Gastroesophageal sphincter (tissue), 4 donors: ENCODE measurements at places on chromosomes 2 and 18.

DNA sequence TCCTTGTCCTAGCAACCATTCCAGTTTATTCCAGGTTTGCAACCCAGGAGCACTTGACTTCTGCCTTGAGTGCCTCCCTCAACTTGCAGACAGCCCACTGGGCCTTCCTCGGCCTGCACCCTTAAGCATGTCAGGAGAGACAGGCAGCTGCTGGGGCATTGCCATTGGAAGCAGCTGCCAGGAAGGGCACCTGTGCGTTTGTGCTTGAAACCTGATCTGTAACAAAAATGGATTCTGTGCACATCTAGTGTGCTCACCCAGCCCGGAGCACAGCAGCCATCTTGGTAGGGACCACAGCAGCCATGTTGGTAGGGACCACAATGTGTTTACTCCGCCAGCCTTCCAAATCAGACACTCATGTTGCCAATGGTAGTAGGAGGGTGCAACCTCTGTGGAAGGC lies 44.3 kb upstream of the GLI2 start:
- H3K4me3 ChIP-seq, result no peak overlapping the region
- no peaks in the 10 kb centered on the region for H3K4me1 ChIP-seq
- no peak for ATAC-seq
- no peaks in the 10 kb centered on the region for H3K36me3 ChIP-seq
- H3K27me3 ChIP-seq, result peaks cover 41% of the 10 kb centered on the region

GRCh38 chr2:17969661-17970060 lies 91.2 kb downstream of the KCNS3 start:
- no peak overlapping the region for H3K27ac ChIP-seq
- H3K4me1 ChIP-seq, result no peaks in the 10 kb centered on the region
- no peaks in the 10 kb centered on the region for H3K27me3 ChIP-seq
- H3K4me3 ChIP-seq, result no peak overlapping the region
- ATAC-seq, result no peak

- ATAC-seq, result no peak
- no peak overlapping the region for H3K4me3 ChIP-seq
- no peak overlapping the region for H3K27ac ChIP-seq
Observed at GRCh38 chr2:9239616-9240015, 33.0 kb downstream of the ASAP2 start.

- no peaks in the 10 kb centered on the region for H3K36me3 ChIP-seq
- H3K27me3 ChIP-seq, result no peaks in the 10 kb centered on the region
- no peaks in the 10 kb centered on the region for H3K4me1 ChIP-seq
- H3K4me3 ChIP-seq, result no peak overlapping the region
- no peak for ATAC-seq
Observed at GRCh38 chr18:68221111-68221724, 493.7 kb downstream of the TMX3 start.

DNA sequence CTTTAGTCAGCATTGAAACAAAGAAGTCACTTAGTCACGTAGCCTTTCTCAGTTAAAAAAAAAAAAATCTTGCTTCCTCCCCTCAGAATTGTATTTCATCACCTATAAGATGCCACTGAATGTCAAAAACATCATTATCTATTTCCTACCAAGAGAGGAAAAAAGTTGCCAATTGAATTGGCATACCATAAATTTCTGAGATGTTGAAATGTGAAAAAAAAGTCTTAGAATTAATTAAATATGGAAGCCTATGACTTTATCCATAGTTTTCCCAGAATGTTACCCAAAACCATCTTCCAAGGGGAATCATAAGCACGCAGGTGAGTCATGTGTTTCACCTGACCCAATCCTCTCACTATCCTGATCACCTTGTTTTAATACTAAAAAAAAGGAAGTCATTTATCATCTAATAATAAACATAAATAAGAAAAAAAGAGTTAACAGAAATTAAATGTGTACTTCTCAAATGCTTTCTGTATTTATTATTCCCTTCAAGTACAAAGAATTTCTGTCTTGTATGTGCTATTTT lies 205.7 kb downstream of the TCF4 start:
- no peak for ATAC-seq
- no peak overlapping the region for H3K4me3 ChIP-seq
- no peaks in the 10 kb centered on the region for H3K36me3 ChIP-seq
- H3K4me1 ChIP-seq, result peaks cover 8% of the 10 kb centered on the region

GRCh38 chr2:46389417-46389916 lies 89.9 kb upstream of the TMEM247 start:
- no peak overlapping the region for H3K27ac ChIP-seq
- H3K4me3 ChIP-seq, result no peak overlapping the region
- H3K4me1 ChIP-seq, result no peaks in the 10 kb centered on the region
- no peaks in the 10 kb centered on the region for H3K36me3 ChIP-seq
- H3K27me3 ChIP-seq, result no peaks in the 10 kb centered on the region

- no peak overlapping the region for H3K27ac ChIP-seq
- H3K4me3 ChIP-seq, result no peak overlapping the region
- H3K4me1 ChIP-seq, result peaks cover 58% of the 10 kb centered on the region
Observed at GRCh38 chr2:240990266-240990529, 8.2 kb upstream of the SNED1 start.

- H3K36me3 ChIP-seq, result peaks cover 38% of the 10 kb centered on the region
- no peaks in the 10 kb centered on the region for H3K27me3 ChIP-seq
- no peak overlapping the region for H3K27ac ChIP-seq
- H3K4me1 ChIP-seq, result no peaks in the 10 kb centered on the region
Observed at GRCh38 chr2:99444222-99444621, 45.6 kb downstream of the REV1 start.

- no peak overlapping the region for H3K4me3 ChIP-seq
- peaks cover 6% of the 10 kb centered on the region for H3K4me1 ChIP-seq
Observed at GRCh38 chr2:112627060-112628040, 18.4 kb upstream of the SLC20A1 start.

- no peak for ATAC-seq
- peaks cover 37% of the 10 kb centered on the region for H3K27me3 ChIP-seq
- H3K27ac ChIP-seq, result no peak overlapping the region
- no peak overlapping the region for H3K4me3 ChIP-seq
- H3K4me1 ChIP-seq, result no peaks in the 10 kb centered on the region
- H3K36me3 ChIP-seq, result no peaks in the 10 kb centered on the region
Observed at GRCh38 chr2:556485-556884, 120.7 kb downstream of the TMEM18 start.

GRCh38 chr2:88252646-88253045 lies 82.5 kb downstream of the THNSL2 start:
- H3K36me3 ChIP-seq, result no peaks in the 10 kb centered on the region
- H3K27me3 ChIP-seq, result peaks cover 19% of the 10 kb centered on the region
- no peaks in the 10 kb centered on the region for H3K4me1 ChIP-seq

- H3K27me3 ChIP-seq, result no peaks in the 10 kb centered on the region
- no peaks in the 10 kb centered on the region for H3K36me3 ChIP-seq
- H3K4me1 ChIP-seq, result peaks cover 23% of the 10 kb centered on the region
Observed at GRCh38 chr2:224518806-224519580, 66.2 kb downstream of the CUL3 start.

DNA sequence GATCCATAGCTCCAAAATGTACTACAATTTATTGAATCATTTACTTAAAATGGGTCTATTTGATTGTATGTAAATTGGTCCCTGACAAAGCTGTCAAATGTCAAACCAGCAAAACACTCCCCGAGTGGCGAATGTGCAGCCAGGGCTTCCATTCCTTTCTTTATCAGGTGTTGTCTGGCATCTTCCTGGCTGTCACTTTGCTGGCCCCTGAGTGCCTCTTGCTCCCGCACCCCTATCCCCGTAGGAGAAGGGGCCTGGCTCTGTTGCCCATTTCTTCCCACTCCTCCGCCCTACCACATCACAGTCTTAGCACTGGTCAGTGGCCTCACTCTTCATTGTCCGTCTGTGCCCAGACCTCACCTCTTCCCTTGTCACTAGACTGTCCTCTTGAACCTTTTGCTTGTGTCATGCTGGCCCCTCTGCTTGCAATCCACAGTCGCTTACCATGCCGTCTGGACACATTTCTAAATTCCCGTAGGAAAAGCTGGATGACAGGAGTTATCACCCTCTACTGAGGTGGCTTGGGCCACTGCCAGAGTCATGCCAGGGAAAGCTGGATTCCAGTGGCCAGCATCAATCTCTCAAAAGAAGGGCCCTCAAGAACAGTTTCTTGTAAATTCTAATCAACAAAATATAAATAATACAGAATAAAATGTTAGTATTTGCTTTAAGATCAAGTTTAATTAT lies 15.4 kb downstream of the UBE2F start:
- no peak overlapping the region for H3K27ac ChIP-seq
- H3K4me3 ChIP-seq, result no peak overlapping the region
- H3K36me3 ChIP-seq, result peaks cover 7% of the 10 kb centered on the region
- no peaks in the 10 kb centered on the region for H3K27me3 ChIP-seq
- peaks cover 15% of the 10 kb centered on the region for H3K4me1 ChIP-seq

DNA sequence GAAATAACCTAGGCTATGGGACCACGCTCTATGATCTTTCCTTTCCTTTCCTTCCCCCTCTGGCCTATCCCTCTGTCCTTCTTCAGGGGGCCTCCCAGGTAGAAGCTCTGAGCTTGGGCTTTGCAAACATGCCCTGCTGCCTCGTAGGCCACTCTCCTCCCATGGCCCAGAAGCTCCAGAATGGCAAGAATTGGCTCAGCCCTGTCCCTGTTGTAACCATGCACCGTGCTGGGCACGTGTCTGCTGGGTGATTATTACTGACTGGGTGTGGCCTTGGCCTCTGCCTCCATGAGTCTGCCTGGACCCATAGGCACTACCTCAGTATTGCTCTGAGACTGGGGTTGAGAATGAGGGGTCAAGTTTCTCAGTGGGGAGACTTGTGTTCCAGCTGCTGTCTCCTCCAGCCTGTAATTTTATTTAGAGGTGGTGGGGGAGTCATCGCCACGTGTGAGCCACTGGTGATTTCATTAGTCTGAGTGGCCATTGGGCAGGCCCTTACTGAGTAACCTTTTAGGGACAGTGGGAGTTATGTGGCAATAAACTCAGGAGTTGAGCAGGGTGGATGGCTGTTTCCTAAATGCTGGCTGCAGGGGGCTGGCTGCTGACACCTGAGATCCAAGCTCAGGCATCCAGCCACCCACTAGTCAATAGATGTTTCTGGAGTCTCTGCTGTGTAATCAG lies 157.9 kb downstream of the CLIP4 start:
- H3K4me1 ChIP-seq, result no peaks in the 10 kb centered on the region
- H3K4me3 ChIP-seq, result no peak overlapping the region
- ATAC-seq, result no peak
- H3K27me3 ChIP-seq, result peaks cover 25% of the 10 kb centered on the region
- no peaks in the 10 kb centered on the region for H3K36me3 ChIP-seq
